NCI-H446 treated with DMSO at 0.1 percent for 48 hours (cell line): ENCODE measurements at places on chromosomes 4 and X.
A peak's percentile ranks its signal among the peaks of the same experiment; 100 is the strongest.

DNA sequence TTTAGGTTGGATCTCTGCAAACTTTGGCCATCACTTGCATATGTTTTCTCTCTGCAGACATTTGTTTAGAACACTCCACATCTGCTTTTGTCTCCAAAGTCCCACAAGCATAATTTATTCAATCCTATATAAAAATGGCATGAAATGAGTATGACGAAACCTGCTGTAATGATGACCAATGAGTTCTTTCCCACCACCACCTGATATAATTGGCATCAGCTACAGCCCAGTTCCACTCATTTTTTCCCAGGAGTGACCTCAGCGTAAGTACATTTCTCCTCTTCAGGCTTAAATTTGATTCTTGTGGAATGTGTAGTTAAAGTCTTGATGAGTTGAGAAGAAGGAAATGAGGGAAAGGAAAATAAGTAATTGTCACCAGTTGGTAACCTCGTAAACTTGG lies 205.1 kb downstream of the AWAT2 start:
- DNase-seq, result no peak

DNA sequence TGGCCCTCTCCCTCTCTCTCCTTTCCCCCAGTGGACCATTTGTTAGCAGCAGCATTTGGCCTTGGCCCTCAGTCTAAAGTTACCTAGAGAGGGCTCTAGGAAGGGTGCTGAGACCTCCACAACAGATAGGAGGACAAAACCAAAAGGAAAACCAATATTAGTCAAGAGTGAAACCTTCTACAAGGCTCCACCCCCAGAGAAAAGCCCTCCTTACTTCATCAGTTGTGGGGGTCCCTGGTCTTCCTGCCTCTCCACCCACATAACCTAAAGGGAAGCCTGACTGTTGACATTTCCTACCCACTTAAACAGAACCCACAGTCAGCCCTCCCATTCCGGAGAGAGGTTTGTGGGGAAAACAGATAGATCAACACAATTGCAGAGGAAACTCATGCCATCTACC lies 4.7 kb upstream of the CD40LG start:
- no peak for DNase-seq

- DNase-seq, result no peak
These were observed 298.4 kb upstream of the MAOA start for GRCh38 chrX:43357741-43358140.

DNA sequence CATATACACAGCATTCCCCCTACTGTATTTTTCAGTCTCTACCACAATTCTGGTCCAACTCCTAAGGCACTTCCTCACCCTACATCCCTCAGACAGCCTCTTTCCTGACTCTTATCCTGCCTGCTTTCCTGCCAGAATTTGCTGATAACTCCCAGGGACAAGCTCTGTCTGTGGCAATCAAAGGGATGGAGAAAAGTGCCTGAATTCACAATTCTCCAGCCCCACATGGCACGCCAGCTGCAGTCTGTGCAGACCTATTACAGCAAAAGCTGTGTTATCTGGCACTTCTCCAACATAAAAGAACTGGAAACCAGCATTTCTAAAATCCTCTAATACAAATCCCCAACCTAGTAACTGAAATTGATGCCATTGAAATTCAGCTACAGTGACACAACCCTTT lies 404.8 kb downstream of the KLHL13 start:
- no peak for DNase-seq

GRCh38 chrX:37348231-37348970 lies 763 bp upstream of the PRRG1 start:
- DNase-seq, result no peak

DNA sequence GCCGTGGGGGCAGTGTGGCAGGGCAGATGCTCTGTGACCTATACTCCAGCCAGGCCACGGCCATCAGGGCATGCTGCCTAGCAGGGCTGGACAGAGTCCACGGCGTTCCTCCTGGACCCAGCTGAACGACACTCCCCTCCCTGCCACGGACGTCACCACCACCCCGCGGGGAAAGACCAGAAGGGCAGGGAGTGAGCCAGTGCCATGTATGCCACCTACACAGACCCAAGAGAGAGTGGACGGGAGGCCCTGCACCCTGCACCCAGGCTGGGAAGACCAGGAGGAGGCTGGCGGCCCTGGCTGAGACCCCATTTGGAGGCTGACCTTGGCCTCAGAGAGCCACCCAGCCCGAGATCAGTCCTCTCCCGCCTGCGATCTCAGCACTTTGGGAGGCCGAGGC lies 101.9 kb downstream of the FAM53A start:
- DNase-seq, result no peak

DNA sequence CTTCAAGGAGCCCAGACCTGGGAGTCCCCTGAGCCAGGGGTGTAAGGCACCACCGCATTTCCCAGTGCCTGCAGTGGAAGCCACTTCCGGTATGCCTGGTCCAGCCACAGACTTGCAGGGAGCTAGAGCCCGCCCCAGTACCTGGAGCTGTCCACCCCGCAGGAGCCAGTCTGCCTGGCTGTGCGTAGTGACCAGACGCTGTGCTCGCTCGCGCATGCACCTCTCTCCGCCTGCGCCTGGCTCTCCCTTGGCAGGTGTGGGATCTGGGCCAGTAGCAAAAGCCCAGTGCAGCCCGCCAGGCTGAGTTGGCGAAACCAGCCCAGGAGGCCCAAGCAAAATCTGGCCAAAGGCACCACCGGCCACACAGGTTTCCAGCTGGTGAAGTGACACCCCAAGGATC lies 973.7 kb upstream of the AGA start:
- DNase-seq, result no peak

- no peak for DNase-seq
These were observed 40.9 kb downstream of the SOWAHB start for GRCh38 chr4:76857074-76857409.

DNA sequence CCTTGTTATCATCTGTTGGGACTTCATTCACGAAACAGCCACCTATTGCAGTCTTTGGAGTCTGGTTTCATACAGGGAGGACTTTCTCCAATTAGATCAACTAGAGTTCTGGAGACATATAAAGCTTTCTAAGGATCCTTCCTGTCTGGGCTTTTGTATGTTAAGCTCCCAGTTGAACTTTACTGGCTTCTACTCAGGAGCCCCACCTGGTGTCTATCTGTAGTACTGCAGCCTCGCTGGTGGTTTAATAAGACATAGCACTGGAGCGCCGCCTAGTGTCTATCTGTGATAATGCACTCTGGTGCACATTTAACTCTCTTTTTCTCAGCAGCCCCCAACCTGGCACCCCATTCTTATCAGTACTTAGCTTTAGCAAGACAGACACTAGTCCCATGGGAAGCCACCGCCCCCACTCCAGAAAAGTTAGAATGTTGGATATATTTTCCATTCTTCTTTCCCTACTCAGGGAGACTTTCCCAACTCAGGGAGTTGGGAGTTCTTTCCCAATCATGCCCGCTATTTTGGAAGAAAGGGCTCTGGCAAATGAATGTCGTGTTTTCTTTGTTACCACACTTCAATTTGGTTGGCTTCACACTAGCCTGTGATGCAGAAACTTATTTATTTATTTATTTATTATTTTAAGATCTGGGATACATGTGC lies 36.9 kb upstream of the SYTL4 start:
- peak; percentile 18 for DNase-seq

- DNase-seq, result no peak
These were observed 29.1 kb downstream of the ANAPC4 start for GRCh38 chr4:25406081-25406692.

GRCh38 chr4:118760092-118760491 lies 74.9 kb downstream of the METTL14 start:
- DNase-seq, result no peak

- DNase-seq, result no peak
These were observed 62.1 kb upstream of the USP9X start for GRCh38 chrX:41023098-41023497.

- DNase-seq, result peak; percentile 21
These were observed 64.9 kb upstream of the CAMK2D start for GRCh38 chr4:113826421-113826820.

DNA sequence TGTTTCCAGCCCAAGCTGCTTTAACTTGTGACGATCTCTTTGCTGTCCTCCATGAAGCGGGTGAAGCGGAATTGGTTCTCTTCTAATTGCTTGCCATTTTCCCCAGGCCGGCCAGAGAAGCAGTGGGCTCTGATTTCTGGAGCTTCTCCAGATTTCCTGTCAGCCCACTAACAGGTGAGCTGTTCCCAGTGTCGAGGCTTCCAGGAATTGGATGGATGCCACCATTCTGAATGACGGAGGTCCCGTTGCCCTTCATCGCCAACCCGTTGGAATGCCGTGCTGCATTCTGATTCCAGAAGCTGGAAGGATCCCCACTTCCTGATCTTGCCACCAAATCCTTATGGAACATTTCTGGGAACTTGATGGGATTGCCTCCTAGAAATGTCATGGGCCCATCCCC lies 31.0 kb downstream of the PAGE1 start:
- DNase-seq, result no peak

GRCh38 chrX:50067435-50068284 lies 133.1 kb downstream of the AKAP4 start:
- no peak for DNase-seq

- no peak for DNase-seq
These were observed 10.8 kb upstream of the GAGE10 start for GRCh38 chrX:49292400-49293362.

DNA sequence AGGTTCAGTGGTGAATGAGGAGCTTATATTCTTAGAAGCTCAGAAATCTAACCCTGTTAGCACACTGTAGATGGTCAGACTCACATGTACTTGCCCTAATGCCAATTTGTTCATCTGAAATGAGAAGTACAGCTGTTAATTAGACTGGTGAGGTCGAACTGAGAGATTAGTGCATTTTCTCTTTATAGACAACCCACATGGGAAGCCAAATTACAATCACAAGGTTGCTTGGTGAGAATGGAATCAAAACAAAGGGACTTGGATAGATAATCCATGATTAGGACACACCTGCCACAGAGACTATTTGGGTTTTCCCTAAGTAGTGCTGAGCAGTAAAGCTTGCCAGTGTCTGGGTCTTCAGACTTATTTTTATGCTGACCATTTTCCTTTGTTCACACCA lies 88.3 kb downstream of the POLA1 start:
- DNase-seq, result no peak

- DNase-seq, result no peak
These were observed 21.1 kb upstream of the PIGA start for GRCh38 chrX:15356444-15356843.

DNA sequence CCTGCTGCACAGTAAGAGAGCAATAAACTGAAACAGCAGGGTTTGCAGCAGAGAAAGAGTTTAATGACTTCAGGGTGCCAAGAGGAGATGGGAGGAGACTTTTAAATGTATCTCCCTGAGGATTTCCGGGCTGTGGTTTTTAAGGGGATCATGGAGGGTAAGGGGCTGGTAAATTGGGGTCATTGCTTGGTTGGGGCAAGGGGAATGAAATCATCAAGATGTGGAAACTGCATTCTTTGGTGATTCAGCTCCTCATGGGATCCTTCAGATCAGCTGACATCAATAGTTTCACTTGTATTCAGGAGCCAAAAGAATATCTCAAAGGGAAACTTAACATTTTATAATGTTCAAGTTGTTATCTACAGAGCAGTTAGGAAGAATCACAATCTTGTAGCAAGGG lies 174.3 kb upstream of the ANXA10 start:
- DNase-seq, result no peak

DNA sequence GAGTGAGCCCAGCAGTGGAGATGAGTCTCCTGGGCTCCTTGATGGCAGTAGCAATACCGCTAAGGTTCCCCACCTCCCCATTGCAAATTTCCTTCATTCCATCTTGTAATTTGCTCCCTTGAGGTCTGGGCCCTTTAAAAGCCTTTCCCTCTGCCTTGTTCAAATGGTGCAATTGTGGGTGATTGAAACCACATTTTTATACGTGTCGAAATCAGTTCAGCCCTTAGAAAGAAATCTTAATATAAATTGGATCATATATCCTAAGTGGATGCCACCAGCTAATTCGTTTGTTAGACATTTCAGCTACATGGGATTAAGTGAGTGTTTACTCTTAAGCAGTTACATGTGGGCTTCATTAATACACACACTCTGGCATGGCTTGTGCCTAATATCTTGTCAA lies 68.6 kb downstream of the NHS start:
- no peak for DNase-seq

GRCh38 chr4:176270669-176271068 lies 1.6 kb upstream of the ASB5 start:
- DNase-seq, result no peak

- no peak for DNase-seq
These were observed 113.1 kb downstream of the CCSER1 start for GRCh38 chr4:90240333-90240732.

- DNase-seq, result no peak
These were observed 11.3 kb upstream of the SLC2A9 start for GRCh38 chr4:10032625-10033024.

GRCh38 chr4:61772126-61772525 lies 572.0 kb downstream of the ADGRL3 start:
- no peak for DNase-seq

DNA sequence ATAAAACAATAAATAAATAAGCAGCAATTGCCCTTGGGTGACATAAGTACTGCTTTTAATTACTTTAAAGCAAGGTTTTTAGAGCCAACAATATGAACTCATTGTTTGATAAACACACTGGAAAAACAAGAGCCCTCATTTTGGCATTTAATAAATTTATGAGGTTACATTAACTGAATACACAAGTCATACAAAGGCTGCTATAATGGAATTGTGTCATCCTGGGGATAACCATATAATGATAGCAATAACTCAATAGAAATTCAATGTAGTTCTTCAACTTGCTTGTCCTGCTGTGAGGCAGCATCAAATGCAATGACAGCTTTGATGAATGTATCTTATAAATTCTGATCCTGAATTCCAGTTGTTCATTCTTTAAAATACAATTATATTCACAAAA lies 1512.5 kb downstream of the STIM2 start:
- no peak for DNase-seq

DNA sequence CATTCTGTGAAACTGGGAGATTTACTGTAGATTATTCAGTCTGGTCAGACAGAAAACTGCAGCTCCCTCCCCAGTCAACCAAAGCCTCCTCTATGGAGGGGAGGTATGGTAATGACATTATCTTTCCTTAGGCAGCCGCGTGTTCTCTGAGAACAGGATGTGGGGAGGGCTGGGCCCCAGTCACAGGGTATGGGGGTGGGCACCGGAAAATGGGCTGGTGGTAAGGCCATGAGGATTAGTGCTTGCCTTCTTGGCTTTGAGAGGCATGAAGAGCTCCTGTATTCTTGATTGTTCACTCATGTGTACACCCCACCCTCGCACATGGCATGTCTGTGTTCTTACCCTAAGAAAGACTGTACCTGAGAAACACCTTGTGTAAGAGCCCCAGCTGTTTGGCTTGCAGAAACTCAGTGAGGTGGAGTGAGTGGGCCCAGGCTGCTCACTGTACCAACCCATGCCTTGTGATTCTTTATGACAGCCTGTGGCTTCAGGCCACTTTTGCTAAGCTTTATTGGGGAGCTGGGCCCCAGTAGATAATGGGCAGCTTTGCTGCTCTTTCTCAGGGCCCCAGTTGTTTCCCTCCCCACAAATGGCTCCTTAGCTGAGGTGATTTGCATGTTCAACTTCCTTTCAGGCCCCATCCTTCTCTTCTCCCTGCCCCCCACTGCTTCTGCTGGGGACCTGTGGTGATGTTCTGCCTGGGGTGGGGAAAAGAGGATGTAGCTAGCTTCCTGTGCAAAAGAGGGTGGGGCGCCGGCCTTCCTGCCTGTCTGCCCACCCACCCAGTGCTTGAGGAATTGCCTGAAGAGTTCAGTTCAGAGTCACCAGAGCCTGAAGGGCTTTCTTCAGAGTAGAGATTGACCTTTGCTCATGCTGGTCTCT lies 30.7 kb downstream of the MSN start:
- DNase-seq, result no peak

- DNase-seq, result no peak
These were observed 111.6 kb upstream of the GPRIN3 start for GRCh38 chr4:89419111-89419695.
